ENCODE measurements at places on chromosomes 2 and 18.

- DNase-seq, result peak; percentile 24
Observed at GRCh38 chr18:59454909-59455727, 96.1 kb upstream of the LMAN1 start.

- DNase-seq, result no peak
Observed at GRCh38 chr18:35038881-35039491, 2.2 kb upstream of the MAPRE2 start.

DNA sequence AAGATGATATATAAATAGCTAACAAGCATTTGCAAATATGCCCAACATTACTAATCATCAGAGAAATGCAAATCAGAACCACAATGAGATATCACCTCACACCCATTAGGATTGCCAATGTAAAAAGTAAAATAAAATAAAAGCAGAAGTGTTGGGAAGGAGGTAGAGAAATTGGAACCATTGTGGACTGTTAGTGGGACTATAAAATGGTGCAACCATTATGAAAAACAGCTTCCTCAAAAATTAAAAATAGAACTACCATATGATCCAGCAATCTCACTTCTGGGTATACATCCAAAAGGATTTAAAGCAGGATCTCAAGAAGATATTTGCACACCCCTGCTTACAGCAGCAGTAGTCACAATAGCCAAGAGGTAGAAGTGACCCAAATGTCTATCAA lies 99.8 kb upstream of the DAPL1 start:
- DNase-seq, result no peak

DNA sequence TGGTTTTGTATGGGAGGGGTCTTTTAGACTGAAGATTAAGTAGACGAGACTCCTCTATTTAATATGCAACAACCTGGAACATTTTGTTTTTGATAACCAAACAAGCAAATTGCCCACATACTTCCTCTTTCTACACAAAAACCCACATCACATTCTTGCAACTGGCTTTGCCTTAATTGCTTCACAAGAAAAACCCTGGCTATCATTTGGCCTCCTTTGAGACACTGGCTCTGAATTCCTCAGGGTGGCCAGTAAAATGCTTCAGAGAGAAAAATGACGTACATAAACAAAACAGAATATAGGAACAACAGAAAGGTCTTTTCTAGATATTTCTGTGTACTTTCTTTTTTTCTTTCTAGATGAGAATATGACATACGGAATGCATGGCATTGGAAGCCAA lies 103.0 kb downstream of the TRIB2 start:
- DNase-seq, result no peak

DNA sequence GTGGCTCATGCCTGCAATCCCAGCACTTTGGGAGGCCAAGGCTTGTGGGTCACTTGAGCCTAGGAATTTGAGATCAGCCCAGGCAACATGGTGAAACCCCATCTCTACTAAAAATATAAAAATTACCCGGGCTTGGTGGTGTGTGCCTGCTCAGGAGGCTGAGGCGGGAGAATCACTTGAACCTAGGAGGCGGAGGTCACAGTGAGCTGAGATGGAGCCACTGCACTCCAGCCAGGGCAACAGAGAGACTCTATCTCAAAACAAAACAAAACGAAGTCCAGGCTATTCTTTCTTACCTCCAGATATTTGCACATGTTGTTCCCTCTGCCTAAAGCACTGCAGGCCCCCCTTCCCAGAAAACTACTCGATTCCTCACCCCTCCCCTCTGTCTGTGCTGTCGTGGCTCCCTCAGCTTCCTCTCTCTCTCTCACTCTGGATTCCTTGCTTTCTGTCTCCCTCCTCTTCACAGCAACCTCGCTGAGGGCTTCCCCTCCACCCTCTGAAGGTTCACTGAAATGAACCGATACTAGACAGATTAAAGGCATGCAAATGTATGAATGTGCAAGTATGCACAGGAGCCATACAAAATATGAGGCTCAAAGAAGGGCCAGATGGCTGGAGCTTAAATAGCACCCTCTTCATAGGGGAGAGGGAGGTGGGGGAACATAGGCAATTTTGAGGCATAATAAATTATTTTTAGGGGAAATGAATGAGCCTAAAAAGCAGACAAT lies 18.5 kb downstream of the TMEM177 start:
- DNase-seq, result no peak

DNA sequence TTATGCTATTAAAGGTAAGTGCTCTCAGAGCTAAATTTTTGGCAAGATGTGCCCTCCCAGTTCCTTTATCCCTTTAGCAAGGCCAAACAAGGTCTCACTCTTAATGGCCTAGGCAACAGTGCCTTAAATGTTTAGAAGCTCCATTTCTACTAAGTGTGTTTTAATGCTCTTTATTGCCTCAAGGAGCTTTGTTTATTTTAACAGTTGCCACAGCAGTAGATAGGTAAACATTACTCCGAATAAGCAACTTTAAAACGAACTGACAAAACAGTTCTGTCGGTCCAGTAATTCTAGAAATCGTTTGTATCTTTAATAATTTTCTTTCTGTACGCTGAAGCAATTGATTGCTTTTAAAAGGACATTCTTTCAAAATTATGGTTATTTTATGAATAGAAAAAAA lies 74.5 kb downstream of the PIEZO2 start:
- no peak for DNase-seq

DNA sequence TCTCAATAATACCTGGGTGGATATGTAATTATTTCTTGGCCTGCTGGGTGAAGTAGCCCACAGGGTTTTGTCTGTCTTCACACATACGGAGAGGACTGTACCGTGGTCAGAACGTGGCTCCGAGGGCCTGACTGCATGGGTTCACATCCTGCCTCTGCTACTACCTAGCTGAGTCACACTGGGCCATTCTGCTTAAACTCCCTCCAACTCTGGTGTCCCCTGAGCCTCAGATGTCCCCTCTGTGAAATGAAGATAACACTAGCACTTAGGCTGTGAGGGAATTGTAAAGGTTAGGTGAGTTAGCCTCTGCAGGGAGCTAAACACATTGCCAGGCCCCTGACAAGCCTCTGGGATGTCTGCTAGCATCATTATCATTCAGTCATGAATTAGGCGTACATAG lies 120.1 kb upstream of the NABP1 start:
- DNase-seq, result no peak

DNA sequence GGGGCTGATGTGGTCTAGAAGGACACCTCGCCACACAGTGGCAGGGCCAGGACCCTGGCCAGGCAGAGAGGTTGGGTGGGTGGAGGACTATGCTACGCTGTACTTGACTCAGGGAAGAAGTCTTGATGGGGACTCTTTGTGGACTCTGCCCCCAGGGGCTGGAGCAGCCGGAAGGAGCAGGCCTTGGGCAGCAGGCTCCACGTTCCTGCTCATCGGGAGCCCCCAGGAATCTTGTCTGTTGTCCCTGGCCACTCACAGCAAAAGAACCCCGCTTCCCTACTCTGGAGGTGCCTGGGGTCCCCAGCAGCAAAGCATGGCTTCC lies 79.0 kb downstream of the POLR1A start:
- no peak for DNase-seq

- DNase-seq, result no peak
Observed at GRCh38 chr18:68467957-68468356, 247.0 kb downstream of the TMX3 start.

GRCh38 chr2:233490831-233491230 lies 75.8 kb downstream of the USP40 start:
- DNase-seq, result no peak

DNA sequence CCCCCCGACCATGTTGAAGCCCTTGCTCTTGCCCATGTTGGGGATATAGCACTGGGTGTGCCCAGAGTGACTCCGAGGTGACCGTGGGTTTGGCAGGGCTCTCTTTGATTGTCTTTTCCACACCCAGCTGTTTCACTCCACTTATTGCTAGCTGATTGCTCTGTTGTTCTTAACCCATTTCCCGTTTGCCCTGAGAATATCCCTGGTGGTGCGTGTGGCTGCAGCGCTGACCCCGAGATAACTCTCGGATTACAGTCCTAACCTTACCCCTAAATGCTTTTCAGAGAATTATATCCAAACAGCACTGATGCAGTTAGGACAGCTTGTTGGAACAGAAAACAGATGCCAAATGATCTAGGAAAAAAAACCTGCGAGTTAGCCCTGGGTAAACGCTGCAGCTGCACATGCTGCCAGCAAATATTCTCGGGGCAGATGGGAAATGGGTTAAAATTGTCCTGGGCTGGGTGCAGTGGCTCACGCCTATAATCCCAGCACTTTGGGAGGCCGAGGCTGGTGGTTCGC lies 34.3 kb upstream of the SNORC start:
- no peak for DNase-seq

DNA sequence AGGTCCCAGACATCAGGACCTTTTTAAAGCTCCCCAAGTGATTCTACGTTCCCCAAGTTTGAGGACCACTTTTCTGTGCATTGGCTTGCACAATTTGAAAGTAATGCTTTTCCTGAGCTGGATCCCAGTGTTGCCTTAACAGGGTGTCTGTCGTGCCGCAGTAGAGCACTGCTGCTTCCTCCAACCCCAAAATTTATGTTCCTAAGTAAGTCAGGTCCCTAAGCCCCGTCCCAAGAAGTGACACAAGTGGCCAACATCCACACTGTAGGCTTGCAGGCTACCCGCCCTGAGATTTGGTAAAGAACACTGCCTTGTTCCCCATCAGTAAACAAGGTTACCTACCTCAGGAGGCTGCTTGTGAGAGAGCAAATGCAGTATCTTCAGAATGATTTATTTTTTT lies 2.0 kb downstream of the SFT2D3 start:
- no peak for DNase-seq

- no peak for DNase-seq
Observed at GRCh38 chr2:20094142-20094755, 42.8 kb upstream of the LAPTM4A start.

- DNase-seq, result no peak
Observed at GRCh38 chr18:13239171-13239956, 20.8 kb downstream of the LDLRAD4 start.

GRCh38 chr2:9273486-9274130 lies 67.0 kb downstream of the ASAP2 start:
- no peak for DNase-seq

DNA sequence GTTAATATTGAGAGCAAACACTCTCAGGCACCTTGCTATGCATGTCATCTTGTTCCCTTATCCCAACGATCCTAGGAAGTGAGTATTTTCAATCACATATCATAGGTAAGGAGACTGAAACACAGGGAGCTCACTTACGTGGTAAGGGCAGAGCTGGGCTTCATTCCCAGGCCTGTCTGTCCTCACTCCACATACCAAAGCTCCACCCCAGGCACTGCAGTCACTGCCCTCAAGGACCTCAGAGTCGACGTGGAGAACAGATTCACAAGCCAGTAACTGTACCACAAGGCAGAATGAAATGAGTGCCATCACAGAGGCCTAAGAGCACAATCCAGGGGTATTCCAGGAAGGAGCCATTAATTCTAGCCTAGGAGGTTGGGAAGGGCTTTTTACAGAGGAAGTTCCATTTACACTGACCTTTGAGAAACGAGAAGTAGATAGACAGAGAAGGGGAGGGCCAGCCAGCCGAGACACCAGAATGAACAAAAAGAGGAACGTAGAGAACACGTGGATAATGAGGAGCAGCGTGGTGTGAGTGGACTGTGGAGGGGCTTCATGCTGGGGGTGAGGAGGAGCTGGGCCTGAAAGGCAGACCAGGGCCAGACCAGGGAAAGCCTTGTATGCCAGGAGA lies 48.6 kb downstream of the KIAA2012 start:
- no peak for DNase-seq

DNA sequence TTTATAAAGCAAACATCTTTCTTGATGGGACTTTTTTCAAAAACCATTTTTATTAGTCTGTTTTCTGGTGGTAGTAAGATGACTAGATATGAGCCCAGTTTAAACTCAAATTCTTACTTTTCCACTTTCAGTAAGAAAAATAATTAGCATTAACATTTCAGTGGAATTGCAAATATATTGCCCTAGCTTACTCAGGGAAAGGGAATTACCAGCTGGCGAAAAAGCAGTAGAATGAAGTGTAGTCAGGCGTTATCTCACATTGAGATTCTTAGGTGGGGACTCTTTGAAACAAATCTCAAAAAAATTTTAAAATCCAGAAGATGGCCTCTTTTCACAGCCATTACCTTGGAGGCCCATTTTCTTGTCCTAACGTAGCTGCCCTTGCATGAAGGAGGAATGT lies 65.8 kb downstream of the CRIM1 start:
- no peak for DNase-seq

DNA sequence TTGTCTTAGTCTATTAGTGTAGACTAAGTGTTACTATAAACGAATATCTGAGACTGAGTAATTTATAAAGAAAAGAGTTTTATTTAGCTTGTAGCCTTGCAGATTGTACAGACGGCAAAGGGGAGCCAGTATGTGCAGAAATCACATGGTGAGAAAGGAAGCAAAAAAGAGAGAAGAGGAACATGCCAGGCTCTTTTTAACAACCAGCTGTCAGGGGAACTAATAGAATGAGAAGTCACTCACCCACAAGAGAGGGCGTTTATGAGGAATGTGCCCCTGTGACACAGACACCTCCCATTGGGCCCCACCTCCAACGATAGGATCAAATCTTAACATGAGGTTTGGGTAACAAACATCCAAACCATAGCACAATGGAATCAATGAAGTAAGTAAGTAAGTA lies 20.6 kb upstream of the ZNF804A start:
- DNase-seq, result no peak

GRCh38 chr2:190404487-190404886 lies 3.7 kb upstream of the MFSD6 start:
- no peak for DNase-seq

DNA sequence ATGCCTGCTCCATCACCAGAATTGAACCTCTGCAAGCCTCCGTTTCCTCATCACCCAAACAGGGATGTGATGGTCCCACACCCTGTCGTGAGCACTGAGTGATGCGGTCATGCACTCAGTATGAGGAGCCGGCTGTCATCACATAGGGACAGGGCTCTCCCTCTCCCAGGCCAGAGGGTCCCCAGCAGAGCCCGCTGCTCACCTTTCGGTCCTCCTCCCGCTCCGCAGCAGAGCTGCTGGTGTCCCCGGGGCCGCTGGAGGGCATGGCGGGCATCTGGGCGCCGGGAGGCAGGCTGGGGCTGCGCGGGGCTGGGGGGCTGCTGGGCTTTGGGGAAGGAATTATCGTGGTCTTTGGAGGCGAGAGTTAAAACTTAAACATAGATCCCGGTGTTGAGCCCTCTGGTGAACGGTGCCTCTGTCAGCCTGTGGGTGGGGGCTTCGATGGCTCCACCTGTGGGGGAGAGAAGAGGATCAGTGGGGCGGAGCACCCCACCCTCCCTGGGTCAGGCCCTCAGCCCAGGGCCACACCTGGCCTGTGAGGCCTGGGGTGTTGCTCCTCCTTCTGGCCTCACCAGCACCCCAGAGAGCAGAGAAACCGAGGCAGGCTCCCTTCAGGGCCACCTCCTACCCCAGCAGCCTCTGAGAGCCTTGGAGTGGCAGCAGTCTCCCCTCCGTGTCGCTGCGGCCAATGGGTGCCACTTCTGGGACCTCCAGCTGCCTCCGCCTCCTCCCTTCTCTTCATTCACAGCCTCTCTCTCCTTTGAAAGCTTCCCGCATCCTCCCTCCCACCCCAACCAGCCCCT lies 27.8 kb downstream of the DNMT3A start:
- DNase-seq, result no peak

DNA sequence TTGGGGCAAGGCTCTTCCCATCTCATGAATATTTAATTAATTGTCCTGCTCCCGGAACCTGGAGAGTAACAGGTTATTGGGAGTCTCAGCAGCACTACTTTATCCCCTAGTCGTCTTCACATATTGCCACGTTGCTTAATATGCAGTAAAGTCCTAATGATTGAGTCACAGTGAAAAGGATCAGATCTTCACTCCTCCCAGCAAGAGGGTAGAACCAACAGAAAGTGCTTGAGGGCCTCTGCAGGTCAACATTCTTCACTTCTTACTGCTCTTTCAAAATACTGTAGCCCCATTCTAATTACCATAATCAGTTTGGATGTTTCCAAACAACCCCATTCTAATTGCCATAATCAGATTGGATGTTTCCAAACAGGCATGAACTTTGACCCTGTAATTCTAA lies 801.0 kb downstream of the LRRTM4 start:
- no peak for DNase-seq
